Fibroblast of skin of right quadriceps (primary cell): ENCODE measurements at places on chromosomes 11 and 22.
A peak's percentile ranks its signal among the peaks of the same experiment; 100 is the strongest.

DNA sequence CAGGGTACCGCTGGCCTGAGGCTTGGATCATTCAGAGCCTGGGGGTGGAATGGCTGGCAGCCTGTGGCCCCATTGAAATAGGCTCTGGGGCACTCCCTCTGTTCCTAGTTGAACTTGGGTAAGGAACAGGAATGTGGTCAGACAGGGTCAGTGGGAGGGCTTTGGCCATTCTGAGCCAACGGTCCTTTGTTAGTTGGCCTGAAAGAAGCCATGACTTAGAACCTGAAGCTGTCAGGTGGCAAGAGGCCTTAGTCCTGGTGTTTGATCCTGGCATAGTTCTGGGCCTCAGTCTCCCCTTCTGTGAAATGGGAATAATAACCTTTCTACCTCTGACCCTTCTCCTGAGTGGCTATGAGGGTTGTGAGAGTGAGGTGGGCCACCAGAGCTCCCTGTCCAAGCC is 8.3 kb downstream of the PGAP2 start:
- DNase-seq = no peak

DNA sequence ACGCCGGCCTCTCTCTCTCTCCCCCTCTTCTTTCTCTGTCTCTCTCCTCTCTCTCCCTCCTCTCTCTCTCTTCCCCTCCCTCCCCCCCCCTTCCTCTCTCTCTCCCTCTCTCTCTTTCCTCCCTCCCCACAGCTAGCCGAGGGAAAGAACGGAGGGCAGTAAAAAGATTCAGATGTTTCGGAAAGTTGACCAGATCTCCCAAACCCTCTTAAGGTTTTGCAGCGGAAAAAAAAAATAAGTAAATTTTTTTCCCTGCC is 195 bp upstream of the ALX4 start:
- DNase-seq = no peak

DNA sequence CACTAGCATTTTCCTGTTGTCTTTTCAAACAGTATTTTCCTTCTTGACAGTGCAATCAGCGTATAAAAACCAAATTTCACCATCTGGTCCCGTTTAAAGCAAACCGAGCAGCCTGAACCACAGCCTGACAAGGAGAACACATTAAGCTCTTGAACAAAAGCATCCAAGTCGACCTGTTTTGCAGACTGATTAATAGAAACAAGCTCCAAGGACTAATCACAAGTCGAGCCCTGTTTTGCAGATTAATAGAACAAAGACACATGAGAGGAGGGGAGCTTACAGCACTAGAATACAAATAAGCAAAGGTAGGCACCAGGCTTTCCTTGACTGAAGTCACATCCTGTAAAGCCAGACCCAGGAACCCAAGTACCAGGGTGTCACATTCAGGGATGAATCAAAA is 104.8 kb downstream of the MPPED2 start:
- DNase-seq = peak; percentile 28

GRCh38 chr22:45499746-45500145 is 2.9 kb upstream of the FBLN1 start:
- DNase-seq = no peak

- peak; percentile 35 for DNase-seq
Measured at GRCh38 chr22:43388420-43388851, 23.4 kb upstream of the MPPED1 start.

DNA sequence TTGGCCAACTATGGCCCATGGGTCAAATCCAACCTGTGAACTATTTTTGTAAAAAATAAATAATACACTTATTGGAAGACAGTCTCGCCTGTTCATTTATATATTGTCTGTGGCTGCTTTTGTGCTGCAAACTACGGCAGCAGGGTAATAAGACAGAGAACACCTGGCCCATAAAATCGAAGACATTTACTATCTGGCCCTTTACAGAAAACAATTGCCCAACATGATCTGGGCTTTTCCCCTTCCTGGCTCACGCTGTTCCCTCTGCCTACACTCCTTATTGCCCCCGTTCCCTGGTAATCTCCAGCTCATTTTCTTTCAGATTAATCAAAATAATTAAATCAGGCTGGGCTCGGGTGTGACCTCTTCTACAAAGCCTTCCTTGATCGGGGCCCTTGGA is 5.6 kb downstream of the PLAAT2 start:
- DNase-seq = no peak

DNA sequence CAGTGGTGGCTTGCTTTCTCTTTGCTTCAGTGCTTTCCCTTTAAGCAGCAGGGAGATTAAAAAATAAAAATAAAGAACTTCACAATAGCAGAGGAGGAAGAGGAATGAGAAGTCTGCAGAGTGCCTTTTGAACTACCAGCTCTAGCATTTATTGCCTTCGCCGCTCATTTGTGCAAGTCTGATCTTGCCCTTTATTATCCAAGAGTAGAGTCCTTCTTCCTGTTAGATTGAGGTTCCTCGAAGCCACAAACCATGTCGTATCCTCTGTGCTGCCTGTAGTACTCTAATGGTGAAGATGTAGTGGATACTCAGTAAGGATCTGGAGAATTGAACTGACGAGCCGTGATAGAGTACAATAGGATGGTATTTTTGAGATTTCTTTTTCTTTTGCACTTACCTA is 101.2 kb upstream of the RAG2 start:
- no peak for DNase-seq

- DNase-seq = peak; percentile 39
Measured at GRCh38 chr11:61752117-61752924, at the start of gene MYRF. Gene MYRF, plus strand, starts transcription at chr11:61752636. Its CDS starts 109 bp downstream, at chr11:61752745.

GRCh38 chr22:47698906-47699305 is 936.5 kb downstream of the TBC1D22A start:
- no peak for DNase-seq

DNA sequence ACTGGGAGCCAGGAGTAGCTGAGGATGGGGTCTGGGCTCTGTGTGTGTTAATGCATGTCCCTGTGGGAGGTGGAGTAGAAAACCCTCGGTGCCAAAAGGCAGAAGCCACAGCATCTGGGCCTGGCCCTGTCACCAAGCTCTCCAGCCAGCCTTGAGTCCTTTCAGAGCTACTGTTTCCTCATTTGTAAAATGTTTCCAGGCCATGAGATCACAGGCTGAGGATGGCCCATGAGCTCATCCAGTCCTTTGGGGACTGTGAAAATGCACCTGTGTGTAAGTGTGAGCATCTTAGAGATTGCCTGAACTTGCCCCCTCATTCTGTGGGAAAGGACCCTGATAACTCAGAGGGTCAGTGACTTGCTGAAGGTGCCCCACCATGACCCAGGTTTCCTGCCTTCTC is 9.1 kb downstream of the ANKK1 start:
- DNase-seq = no peak

DNA sequence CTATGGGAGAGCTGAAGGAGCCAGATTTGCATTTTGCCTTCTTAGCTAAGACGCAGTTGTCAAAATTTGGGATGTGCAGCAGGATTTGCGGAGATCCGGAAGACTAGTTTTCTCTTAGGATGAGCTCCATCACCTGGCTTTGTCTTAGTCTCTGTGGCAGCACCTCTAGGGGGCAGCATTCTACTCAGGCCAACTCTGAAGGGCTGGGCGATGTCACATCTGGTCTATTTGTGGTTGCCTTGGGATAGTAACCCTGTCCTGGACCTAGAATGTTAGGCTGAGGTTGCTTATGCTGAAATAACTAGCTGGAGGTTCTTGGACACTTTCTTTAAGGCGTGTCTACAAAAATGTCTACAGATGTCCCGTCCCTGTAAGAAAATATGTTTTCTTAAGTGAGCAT is 116.2 kb downstream of the FAT3 start:
- DNase-seq = peak; percentile 4

DNA sequence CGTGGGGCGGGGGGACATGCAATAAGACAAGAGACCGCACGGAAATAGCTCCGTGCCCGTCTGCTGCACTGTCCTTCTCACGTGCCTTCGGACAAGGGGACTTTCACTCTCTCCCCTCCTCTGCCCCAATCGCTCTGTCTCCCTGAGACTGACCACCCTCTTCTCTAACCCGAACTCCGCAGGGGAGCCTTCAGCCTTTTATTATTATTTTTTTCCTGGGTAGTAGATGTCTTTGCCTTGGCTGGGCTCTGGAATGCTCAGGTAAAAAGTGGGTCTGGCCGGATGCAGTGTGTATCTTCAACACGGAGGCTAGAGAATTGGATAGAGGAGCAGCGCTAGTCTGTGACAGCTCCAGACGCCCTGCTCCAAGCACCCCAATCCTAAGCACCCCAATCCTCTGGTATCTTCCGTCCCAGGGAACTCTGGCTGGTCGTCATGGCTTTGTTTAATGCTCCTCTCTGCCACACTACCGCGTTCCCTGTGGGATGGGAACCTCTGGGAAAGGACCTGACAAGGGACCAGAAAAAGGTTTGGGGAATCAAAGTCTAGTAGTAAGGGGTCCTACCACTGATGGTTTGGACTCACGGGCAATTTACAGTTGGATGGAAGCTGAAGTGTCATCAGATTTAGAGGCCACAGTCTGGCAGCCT is 25.1 kb upstream of the ROBO3 start:
- DNase-seq = no peak

DNA sequence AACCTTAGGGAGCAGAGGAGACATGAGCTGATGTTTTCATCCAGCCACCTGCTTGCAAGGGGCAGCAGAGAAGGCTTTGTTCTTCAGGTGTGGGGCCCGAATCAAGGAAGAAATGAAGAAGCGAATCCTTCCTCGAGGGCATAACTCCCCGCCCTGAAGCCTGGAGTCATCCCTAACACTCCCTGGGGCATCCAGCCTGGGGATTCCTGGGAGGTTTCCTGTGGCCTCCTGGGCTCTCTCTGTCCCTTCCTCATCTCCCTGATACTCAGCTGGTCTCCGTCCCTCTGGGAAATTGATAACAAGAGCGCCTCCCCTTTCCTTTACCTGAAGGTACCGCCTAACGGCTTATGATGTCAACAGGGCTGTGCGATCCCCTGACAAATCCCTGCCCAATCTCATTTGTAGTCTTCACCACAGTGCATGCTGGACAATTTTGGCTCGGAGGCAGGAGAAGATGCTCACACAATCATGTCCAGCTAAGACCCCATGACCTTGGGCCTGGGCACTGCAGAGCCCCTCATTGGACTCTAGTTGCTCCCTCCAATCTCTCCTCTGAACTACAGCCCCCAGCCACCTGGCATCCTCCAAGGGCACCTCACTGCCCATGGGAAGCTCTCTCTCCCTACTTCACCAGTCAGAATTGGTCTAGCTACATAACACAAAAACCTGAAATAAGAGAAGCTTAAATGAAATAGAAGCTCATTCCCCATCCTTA is 80.6 kb upstream of the RTL6 start:
- DNase-seq = no peak

DNA sequence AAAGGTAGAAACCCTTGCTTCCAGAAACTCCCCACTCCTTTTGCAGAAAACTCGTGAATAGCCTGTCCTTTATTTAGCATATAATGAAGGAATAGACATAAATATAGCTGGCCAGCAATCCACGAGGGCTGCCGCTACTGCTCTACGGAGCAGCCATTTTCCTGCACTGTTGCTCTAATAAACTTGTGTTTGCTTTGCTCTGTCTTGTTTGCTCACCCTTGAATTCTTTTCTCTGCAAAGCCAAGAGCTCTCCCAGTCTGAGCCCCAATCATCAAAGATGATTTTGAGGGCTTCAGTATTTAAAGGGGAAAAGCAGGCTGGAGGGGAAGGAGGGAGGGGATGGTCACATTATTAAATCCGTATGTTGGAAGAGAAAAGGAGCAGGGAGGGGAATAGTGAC is 16.6 kb upstream of the CHKA start:
- DNase-seq = no peak

- DNase-seq = no peak
Measured at GRCh38 chr11:86120807-86121206, 51.9 kb upstream of the PICALM start.

DNA sequence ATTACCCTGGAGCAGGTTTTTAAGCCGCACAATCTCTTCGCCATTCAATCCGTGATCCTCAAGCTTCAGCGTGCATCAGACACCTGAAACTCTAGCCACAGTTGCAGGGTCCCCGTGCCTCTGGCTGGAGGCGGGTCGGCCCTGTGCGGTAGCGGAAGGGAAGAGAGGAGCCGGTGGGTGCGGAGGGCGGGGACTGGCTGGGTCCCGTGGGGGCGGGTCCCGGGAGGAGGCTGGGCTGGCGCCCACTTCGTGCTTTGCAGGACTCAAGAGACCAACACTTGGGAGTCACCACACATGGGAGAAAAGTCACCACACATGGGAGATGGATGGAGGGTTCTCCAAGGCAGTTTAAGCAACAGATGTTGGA is 772 bp downstream of the C22orf15 start:
- DNase-seq = peak; percentile 28

DNA sequence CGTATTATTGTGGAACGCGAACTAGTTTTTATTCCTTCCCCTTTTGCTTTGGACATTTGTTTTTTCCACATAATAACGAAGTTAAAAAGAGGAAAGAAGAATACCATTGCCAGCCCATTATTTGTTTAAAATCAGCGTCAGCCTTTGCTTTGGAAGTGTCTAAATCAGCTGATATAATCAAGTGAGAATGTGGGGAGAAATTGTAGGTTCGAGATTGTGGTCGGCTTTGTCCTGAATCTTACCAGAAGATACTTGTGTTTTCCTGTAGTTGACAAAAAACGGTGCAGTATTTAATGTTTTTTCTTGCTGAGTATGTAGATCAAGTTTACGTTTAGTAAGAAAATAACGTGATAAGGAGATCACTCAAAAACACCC is 935 bp downstream of the ZNF143 start:
- DNase-seq = peak; percentile 37

GRCh38 chr11:17391493-17392355 is 3.3 kb upstream of the KCNJ11 start:
- no peak for DNase-seq

DNA sequence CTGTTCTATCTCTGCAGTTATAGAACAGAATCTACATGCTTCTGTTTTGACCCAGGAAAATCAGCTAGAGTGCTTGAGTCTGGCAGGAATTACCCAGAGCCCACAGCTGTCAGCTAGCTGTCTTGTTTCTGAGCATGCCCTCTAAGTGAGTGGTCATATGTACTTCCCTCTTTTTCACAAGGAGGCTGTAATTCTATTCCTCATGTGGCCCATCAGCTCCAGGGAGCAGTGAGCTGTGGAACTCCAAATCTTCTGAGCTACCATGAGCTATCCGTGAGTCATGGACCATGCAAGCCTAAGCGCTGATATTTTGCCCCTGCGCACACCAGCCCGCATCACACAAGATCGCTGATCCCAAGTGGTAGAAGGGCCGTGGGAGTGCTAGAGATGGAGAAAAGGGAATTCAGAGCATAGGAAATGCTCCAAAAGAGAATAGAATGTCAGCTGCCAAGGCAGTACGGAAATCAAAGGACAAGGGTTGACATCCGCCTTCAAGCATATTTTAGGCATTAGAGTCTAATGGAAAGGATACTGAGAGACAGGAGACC is 5.4 kb downstream of the FJX1 start:
- DNase-seq = peak; percentile 89

- no peak for DNase-seq
Measured at GRCh38 chr11:11579012-11579988, 42.5 kb downstream of the GALNT18 start.

GRCh38 chr11:29616611-29617010 is 400.2 kb downstream of the KCNA4 start:
- peak; percentile 64 for DNase-seq

GRCh38 chr11:66546966-66547661 is 411 bp downstream of the ACTN3 start:
- no peak for DNase-seq

DNA sequence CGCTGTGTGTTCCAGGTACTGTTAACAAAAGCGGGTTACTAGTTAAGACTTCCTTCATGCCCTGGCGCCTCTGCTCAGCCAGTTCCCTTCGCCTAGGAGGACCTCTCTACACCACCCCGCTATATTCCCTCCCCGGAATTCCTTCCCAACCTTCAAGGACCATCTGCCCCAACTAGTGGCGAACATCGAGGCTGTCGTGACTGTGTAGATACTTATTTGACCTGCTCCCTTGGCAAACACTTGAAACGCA is 450 bp upstream of the BCL2L13 start:
- DNase-seq = no peak
